ENCODE measurements at places on chromosomes 16 and 17.

- DNase-seq: no peak
Measured at GRCh38 chr17:26962255-26963162, 331.4 kb upstream of the WSB1 start.

- DNase-seq: no peak
Measured at GRCh38 chr16:53692146-53692545, 11.5 kb downstream of the RPGRIP1L start.

DNA sequence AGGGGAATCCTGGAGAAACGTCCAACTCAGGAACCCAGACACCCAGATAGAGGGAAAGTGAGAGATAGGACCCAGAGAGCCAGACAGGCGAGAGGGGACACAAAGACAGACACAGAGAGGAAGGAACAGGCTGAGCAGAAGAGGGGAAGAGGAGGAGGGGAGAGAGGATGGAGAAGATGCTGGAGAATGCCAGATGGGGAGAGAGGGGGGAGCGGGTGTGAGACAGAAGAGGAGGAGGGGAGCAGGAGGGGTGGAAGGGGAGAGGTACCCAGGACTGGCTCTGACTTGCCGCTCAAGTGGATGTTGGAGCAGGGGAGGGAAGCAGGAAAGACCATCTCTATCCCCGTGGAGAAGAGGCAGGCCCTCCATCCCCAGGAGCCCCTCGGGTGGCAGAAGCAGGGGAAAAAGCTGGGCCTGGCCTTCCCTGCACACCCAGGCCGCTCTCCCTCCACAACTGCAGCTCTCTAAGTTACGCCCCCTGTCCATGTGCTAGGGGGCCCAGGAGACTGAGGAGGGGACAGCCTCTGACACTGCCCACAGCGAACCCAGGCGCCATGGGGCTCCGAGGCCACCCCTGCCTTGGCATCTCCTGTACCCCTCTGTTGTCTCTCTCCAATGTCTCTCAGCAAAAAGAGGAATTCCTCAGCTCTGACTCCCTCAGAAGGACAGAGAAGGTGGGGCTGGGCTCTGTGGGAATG, 4.8 kb downstream of the PPP1R9B start:
- no peak for DNase-seq

DNA sequence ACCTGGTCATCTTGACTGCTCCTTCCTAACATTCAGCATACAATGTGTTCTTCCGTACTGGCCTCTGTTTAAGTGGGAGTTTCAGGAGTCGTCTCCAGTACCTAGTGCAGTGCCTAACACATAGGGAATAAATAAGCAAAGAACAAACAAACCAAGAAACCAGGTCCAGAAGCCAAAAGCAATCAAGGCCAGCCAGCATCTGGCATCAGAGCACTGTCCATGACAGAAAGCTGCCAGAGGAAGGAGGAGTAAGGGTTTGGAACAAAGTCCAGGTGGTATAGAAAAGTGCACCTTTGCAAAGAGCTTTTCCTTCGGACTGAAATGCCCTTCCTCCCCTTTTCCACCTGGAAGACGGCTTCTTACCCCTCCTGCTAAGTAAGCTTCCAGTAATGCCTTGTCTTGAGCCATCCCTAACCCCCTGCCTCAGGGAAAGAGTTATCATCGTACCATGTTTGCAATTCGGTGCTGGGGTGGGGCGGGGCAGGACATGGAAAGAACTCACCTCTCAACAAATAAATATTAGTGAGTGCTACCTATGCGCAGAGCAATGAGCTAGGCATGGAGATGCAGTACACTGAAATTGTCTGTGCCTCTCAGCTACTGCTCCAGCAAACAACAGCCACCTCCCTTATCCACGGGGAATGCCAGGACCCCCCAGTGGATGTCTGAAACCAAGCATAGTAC, 47.6 kb downstream of the C17orf67 start:
- DNase-seq: peak; percentile 12

DNA sequence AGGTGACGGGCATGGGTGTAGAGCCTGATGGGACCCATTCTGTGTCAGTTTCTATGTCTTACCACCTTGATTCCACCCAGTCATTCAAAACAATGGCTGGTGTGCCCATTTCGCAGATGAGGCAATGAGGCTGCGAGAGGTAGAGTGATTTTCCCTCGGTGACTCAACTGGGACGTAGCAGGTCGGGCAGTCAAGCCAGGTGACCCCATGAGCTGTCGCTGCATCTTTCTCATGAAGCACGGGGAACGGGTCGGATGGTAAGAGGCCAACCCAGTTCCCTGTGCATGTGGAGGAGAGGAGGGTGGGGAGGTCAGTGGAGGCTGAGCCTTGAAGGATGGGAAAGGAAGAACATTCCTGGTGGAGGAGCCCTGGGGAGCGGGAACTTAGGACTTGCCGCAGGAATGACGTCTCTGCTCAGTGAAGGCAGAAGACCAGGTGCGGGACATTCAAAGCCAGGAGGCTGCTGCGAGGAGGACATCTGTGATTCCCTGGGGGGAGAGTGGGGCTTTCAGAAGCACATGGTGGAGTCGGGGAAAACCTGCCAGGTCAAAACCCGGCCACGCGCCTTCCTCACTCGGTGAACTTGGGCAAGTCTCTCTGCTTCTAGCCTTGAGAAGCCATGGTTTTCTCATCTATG, 1.1 kb downstream of the IL21R start:
- peak; percentile 59 for DNase-seq

DNA sequence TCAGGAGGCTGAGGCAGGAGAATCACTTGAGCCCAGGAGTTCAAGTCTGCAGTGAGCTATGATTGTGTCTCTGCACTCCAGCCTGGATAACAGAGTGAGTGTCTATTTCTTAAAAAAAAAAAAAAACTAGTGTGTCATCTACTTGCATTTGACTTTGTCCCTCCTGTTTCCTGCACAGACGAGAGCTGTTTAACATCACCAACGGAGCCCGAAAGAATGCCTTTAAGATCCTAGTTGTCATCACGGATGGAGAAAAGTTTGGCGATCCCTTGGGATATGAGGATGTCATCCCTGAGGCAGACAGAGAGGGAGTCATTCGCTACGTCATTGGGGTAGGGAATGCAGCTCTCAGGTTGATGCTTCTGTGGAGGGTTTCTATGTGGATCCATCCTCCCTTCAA, 13.4 kb downstream of the ITGAM start:
- DNase-seq: no peak

DNA sequence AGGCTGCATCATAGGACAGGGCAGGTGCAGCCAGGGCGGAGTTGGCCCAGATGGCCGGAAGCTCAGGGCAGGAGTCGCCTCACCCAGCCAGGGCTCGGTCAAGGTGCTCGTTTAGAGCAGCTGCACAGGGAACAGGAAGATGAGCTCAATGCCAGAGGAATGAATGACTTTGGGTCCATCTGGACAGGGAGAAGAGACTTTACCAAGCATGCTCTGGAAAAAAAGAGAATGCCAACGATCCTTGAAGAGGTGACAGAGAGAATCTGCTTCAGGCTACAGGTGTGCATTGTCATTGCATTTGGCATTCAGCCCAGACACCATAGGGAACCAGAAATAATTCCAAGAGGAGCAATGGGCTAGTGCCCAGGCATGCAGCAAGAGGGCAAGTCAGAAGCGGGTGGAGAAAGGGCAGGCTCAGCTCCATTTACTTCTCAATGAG, 6.7 kb upstream of the MPP3 start:
- no peak for DNase-seq

DNA sequence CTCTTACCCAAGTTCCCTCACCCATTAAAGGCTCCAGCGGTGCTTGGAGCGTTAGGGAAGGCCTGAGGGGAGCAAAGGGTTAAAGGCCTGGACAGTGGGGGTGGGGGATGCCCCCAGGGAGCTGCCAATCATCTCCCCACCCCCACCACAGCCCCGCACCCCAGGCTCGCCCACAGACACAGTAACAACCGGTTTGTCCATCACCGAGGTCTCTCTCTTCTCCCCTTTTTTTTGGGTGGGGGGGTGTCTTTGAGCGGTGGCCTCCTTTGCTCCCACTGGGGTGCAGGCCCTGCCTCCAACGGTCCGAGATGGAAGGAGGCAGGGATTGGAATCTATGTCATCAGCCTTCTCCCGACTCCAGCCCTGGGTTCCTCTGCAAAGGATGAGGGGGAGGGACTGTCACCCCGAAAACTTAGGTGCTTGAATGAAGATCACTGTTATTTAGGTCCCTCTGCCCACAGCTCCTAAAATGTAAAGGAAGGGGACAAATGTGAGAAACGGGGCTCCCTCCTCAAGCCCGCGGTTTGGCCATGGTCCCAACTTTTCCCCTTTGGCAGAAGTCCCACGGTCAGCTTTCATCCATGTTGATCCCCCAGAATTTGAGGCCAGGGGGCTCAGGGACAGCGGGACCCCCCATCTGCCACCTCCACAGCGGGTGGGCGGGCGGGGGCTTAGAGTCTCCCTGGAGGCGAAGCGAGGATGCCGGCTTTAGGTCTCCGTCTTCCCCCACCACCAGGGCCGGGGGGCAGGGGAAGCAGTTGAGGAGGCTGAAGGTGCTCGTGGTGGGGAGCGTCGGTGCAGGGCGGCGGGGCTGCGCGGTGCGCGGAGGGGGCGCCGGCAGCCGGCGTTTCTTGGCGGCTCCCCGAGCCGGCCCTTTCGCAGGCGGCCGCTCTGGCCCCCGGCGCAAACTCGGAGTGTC, 1.7 kb downstream of the EPOP start:
- DNase-seq: no peak

DNA sequence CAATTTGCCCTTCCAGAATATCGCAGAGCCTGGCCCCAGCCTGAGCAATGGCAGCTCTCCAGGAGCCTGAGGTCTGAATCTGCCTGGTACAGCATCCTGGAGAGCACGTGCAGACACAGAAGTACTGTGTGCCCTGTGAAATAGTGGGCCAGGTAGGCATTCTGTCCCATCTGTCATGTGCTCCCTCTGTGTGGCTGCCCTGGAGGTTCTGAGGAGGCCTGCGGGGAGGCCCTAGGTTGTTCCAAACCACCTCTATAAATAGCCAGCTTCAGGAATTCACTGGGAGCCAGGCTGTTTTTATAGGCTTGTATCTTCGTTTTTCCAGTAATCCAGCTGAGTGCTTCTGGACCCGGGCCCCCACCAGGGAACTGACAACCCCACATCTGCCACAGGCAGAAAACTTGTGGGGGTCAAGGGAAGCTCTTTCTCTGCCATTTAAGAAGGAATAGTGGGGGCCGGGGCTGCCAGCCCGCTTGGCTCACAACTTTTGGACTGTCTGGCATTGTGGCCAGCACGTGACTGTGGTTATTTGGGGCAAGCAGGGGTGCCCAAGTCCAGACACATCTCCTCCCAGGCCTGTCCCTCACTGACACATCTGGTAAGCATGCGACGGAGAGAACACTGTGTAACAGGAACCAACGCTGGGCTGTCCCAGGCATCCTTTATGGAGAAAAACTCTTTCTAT, 356.3 kb upstream of the TNRC6C start:
- no peak for DNase-seq

DNA sequence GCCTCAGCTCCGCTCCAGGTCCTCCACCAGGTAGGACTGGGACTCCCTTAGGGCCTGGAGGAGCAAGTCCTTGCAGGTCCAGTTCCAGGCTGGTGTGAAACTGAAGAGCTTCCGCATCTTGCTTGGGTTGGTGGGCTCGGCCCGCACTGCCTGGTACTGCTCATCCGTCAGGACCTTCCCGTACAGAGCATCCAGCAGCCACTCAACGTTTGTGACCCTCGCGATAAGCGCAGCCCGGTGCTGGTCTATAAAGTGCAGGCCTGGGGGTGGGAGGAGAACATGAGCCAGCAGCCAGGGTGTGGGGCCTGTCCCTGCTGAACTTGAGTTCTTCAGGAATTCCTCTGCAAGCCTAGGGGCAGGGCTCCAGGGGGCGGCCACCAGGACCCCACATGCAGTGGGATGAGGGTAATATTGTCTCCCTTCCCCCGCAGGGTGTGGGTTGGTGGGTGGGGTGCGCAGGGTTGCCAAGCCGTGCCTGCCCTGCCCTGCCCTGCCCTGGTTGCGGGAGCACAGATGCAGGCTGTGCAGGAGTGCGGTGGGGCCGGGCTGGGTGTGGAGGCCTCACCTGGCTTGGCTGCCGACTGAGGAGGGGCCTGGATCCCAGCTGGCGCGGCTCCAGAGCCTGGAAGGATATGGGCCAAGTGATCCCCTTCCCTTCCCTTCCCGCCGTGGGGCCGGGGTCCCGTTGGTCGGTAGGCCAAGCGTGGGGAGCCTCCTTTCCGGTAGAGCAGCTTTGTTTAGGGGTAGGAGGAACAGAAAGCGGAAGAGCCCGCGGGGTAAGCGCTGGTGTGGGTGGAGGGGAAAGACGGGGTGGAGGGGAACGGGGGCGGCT, 762 bp downstream of the PYCARD start:
- peak; percentile 43 for DNase-seq

DNA sequence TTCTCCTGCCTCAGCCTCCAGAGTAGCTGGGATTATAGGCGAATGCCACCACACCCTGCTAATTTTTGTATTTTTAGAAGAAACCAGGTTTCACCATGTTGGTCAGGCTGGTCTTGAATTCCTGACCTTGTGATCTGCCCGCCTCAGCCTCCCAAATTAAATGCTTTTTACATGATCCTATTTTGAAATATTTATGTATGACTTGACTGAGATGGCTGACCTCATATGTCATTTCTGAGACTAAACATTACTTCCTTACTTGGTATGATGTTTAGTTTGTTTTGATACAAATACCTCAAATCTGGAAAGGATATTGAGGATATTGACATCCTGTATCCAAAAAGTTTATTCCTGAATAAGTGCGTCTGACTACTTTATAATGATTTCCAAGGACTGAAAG, 11.9 kb downstream of the CALCOCO2 start:
- DNase-seq: no peak

DNA sequence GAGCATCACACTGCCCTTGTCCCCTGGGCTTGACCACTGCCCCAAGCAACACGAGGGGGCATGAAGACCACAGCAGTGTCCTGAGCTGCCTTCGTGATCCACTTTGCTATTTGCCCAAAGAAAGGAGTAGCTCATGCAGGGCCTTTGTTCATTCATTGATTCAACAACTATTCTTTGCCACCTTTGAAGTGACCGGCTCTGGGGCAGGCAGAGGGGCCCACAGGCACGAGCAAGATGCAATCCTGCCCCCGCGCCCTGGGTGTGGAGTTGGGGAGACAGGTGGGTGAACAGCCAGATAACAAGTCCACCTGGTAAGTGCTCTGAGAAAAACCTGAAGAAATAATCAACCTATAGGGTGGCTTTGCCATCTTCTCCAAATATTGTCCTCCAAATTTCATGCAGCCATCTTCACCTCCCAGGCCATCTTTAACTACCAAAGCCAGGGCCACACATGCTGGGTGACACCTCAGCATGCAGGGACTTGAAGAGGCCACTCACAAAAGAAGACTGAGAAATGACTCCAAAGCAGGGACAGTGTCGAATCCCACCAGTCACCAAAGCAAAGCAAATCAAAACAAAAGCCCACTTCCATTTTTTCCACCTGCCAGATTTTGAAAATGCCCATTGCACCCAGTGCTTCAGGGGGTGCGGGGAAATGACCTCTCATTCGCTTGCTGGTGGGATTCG, 18.2 kb upstream of the RBFOX3 start:
- DNase-seq: no peak

DNA sequence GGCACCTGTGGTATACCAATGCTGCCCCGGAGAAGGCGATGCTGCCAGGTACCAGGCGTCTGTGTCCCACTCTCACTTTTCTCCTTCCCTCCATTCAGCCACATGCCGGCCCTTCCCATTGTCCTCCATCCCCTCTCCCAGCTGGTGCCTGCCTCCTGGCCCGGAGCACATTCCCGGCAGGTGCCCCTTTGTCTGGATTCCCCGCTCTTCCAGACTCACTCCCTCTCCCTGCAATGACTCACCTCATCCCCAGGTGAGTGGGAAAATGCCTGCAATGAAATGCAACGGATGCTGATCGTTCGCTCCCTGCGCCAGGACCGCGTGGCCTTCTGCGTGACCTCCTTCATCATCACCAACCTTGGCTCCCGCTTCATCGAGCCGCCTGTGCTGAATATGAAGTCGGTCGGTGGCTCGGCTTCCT, 10.4 kb upstream of the KDM6B start:
- DNase-seq: no peak

- no peak for DNase-seq
Measured at GRCh38 chr17:47315451-47316266, 8.1 kb upstream of the EFCAB13 start.

- no peak for DNase-seq
Measured at GRCh38 chr17:17810084-17810894, 26.5 kb downstream of the SREBF1 start.
